Fibroblast of the conjunctiva (primary cell): ENCODE measurements at places on chromosomes 13 and 19.

DNA sequence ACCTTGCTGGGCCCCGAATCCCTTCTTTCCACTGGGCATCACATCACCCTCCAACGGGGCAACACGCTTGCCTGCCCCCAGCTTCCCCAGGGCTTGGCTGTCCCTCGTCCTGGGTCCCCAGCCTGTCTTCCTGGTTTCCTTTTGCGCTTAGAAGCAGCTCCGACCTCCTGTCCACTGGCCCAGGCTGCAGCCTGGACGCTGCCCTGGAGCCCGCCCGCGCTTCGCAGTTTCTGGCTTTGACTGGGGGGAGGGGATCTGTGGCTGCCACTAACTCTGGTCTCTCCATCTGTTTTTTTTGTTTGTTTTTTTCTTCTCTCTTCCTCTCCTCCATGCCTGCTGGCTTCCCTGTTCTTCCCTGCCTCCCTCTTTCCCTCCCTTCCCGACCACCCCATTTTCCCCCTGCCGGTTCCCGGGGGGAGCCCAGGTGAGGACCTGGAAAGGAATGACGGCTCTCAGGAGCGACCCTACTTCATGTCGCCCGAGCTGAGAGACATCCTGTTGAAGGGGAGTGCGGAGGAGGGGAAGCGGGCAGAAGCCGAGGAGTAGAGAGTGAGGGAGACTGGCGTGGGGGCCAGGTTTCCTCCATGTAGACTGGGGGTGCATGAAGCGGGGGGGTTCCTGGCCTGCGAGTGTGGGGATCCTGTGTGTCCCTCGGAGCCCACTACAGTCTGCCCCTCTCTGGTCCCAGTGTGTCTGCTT is 11.5 kb upstream of the ILF3 start:
- DNase-seq: no peak

GRCh38 chr13:28611654-28612131 is 47.2 kb upstream of the POMP start:
- no peak for DNase-seq

DNA sequence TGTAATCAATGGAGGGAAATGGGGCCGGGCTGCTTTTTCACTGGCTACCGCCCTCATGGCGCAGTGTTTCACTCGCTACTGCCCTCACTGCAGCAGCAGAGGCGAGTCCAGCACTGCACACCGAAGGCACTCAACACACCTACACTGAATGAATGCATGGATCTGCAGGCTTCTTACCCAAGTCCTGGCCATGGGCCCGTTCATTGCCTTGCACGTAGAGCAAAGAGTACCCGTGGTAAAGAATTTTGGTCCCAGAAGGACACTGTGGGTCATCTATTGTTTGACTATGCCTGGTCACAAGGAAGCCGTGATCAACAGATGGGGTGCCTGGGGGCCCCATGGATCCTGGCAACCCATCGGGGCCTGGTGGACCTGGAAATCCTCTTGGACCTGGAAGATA is 144.9 kb downstream of the COL4A1 start:
- DNase-seq: no peak

DNA sequence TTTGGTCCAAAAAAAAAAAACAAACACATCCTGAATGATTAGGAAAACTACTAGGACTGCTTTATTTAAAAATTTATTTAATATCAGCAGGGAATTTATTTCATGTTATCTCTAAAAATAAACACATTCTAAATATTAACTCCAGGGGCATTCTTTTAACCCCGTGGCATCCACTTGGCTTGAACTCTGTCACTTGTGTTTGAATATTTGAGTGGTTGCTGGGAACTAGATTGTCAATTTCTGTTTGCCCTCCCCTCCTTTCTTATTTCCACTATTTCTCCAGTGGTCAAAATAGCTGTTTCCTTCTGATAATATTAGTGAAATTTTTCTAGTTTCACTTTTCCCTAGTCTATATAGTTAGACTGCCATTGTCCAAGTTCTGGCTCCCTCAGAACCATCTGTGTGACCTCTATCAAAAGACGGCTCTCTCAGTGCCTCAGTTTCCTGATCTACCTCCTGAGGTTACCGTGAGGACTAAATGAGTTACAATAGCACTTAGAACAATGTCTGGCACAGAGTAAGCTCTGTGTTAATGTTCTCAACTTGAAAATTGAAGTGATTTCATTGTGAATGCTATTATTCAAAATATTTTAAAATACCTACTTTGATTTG is 107.3 kb downstream of the FGF14 start:
- DNase-seq: no peak

GRCh38 chr19:41327076-41327575 is 17.2 kb downstream of the CCDC97 start:
- no peak for DNase-seq

- DNase-seq: no peak
These were observed 25.7 kb upstream of the C13orf46 start for GRCh38 chr13:113999618-113999910.

GRCh38 chr13:91426913-91427312 is 28.5 kb downstream of the GPC5 start:
- DNase-seq: no peak

DNA sequence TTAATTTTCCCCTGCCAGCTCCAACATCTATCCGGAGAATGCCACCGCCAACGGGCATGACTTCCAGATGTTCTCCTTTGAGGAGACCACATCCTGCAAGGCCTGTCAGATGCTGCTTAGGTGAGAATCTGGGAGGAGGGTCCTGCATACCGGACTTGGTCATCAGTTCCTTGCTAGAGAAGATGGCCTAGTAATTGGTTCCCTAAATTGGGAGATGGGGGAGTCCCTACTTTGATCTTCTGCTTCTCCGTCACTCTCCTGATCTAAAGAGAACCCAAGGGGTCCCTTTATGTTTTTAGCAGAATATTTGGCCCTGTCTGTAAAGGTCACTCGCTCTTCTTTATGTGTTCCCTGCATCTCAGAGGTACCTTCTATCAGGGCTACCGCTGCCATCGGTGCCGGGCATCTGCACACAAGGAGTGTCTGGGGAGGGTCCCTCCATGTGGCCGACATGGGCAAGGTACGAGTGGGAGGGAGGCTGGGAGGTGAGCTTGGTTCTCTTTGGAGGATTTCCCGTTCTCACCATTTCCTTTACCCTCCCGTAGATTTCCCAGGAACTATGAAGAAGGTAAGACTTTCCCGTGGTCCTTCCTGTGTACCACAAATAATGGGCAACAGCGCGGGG is 54.1 kb upstream of the ADGRE1 start:
- DNase-seq: no peak

DNA sequence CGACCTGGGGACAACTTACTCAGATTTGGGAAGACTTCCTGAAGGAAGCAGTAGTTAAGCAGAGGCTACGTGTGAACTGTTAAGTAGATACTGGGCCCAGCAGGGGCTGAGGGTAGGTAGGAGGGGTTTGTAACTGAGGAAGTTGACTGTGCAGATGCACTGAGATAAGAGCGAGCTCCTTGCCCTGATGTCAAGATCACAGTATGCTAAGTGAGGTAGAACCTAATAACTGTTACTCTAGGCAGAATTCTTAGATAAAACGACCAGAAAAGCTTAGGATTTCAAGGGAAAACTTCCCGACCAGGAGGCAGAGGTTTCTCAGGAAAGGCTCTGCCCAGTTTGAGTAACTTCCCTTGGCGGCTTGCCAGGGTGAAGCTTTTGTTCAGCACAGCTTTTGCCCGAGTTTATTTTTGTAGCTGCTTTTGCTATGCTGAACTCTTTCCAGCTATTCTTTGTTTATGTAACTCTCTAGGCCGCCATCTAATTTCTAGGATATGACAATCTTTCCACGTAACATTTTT is 632.1 kb downstream of the DIAPH3 start:
- DNase-seq: peak; percentile 74
